ENCODE measurements at places on chromosomes 2 and 18.
A peak's percentile ranks its signal among the peaks of the same experiment; 100 is the strongest.

GRCh38 chr2:234355021-234355720 lies 141.7 kb downstream of the ARL4C start:
- no peak for DNase-seq

GRCh38 chr2:95354469-95354901 lies 48.0 kb upstream of the FAHD2A start:
- no peak for DNase-seq

- DNase-seq, result no peak
Observed at GRCh38 chr2:207616185-207616584, 9.0 kb downstream of the METTL21A start.

- no peak for DNase-seq
Observed at GRCh38 chr2:43823751-43824150, 14.9 kb downstream of the ABCG5 start.

- DNase-seq, result no peak
Observed at GRCh38 chr2:227720680-227721079, 2.9 kb upstream of the SLC19A3 start.

DNA sequence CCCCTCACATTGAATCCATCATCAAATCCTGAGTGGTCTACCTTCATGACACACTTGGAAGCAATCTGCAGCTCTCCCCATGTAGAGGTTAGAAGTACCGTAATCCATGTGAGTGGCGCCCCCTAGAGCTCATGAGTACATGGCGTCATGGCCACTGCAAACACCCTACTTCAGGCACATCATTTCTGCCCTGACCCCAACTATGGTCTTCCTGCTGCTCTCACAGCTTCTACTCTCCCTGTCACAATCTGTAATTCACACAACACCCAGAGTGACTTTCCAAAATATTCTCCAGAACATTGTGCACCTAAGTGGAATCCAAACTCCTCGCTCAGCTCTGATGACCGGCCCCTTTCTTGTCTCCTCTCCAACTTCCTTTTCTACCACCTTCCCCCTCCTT lies 141.9 kb downstream of the ANKRD44 start:
- DNase-seq, result peak; percentile 58
